ENCODE measurements at places on chromosomes 7 and 10.

GRCh38 chr7:66747385-66747784 is 6.9 kb downstream of the RABGEF1 start:
- DNase-seq: no peak

- DNase-seq: no peak
These were observed 22.3 kb upstream of the NANOS1 start for GRCh38 chr10:119007211-119007574.

- DNase-seq: no peak
These were observed 9.7 kb downstream of the GET4 start for GRCh38 chr7:885893-886625.

DNA sequence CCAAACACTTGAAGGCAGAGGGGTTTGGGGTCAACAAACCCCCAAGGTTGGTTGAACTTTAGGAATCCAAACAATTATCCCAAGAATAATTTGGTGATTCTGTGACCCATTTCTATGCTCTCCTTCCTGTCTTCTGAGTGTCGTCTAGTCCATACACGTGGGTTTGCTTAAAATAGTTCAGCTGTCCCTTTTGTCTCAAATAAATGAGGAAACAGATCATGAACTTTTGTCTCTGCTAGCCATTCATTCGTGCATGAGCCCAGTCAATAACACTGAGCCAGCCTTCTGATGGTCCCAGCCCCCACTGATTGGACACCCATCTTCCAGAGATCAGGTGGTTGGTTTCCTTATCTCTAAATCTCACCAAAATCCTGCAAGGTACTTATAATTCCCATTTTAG is 255.4 kb downstream of the PRPF18 start:
- no peak for DNase-seq

DNA sequence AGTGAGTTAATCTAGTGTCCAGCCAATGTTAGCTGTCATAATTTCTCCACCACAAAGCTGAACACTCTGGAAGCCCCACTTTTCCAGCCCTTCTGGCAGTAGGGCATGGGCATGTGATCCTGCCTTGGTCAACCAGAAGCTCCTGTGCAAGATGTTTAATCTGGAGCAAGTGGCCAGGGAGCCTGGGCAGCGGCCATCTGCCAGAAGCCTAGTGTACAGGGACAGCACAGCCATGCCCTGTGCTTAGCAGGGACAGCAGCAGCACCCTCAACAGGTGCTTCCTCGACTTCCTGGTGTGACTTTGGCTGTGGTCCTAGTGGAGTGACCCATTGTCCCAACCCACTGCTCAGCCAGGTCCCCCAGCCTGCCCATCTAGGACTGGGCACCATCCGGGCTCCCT is 10.3 kb downstream of the RBP3 start:
- DNase-seq: no peak

- no peak for DNase-seq
These were observed 233.4 kb downstream of the PTN start for GRCh38 chr7:137110091-137110509.
